T-helper 17 cell (primary cell): ENCODE measurements at places on chromosomes 16 and 17. TPM values are rescaled to one million over a fixed set of nuclear protein-coding genes. Genes with fewer than 3 reads are reported as not detected.
A peak's percentile ranks its signal among the peaks of the same experiment; 100 is the strongest.

NPIPA8 gene
- 23.1 TPM for total RNA-seq

KRTAP4-4 gene
- not detected for total RNA-seq

ADGRG1 gene
- total RNA-seq: 0.65 TPM

GRCh38 chr17:70655176-70655958, 486.0 kb downstream of the KCNJ2 start:
- peaks cover 16% of the 10 kb centered on the region for H3K27me3 ChIP-seq
- H3K27ac ChIP-seq: no peak overlapping the region

GRCh38 chr17:18197535-18198194, 14.0 kb downstream of the ALKBH5 start:
- H3K27me3 ChIP-seq: no peaks in the 10 kb centered on the region
- H3K36me3 ChIP-seq: peaks cover 2% of the 10 kb centered on the region
- H3K4me1 ChIP-seq: peaks cover 40% of the 10 kb centered on the region
- H3K4me3 ChIP-seq: no peak overlapping the region
- peak overlapping the region; percentile 70 for H3K27ac ChIP-seq

DNA sequence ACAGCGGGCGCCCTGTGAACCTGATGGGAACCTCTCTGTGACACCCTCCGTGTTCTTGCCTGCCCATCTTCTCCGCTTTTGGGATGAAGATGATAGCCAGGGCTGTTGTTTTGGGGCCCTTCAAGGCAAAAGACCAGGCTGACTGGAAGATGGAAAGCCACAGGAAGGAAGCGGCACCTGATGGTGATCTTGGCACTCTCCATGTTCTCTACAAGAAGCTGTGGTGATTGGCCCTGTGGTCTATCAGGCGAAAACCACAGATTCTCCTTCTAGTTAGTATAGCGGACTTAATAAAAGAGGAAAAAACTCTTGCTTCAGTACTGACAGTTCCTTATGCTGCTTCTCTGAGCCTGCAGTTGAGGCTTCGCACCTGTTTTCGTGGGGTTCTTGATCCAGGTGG, 10.5 kb downstream of the CDK5RAP3 start:
- no peaks in the 10 kb centered on the region for H3K27me3 ChIP-seq
- peaks cover 9% of the 10 kb centered on the region for H3K4me1 ChIP-seq
- DNase-seq: no peak
- H3K4me3 ChIP-seq: no peak overlapping the region

GRCh38 chr17:206941-207560, 25.6 kb upstream of the DOC2B start:
- no peak for DNase-seq
- no peaks in the 10 kb centered on the region for H3K36me3 ChIP-seq
- H3K4me3 ChIP-seq: no peak overlapping the region
- no peak overlapping the region for H3K27ac ChIP-seq

GRCh38 chr17:40516581-40517285, 15.3 kb upstream of the TNS4 start:
- H3K36me3 ChIP-seq: no peaks in the 10 kb centered on the region
- H3K4me1 ChIP-seq: peaks cover 51% of the 10 kb centered on the region
- peak overlapping the region; percentile 92 for H3K27ac ChIP-seq
- no peaks in the 10 kb centered on the region for H3K27me3 ChIP-seq
- peak overlapping the region; percentile 90 for H3K4me3 ChIP-seq
- peak; percentile 38 for DNase-seq
